Stimulated activated CD8-positive, alpha-beta memory T cell treated with anti-CD3 and anti-CD28 coated beads, Interleukin-7, amount 100 ng/mL, for 4 hours (primary cell): ENCODE measurements at places on chromosomes 4 and X.

DNA sequence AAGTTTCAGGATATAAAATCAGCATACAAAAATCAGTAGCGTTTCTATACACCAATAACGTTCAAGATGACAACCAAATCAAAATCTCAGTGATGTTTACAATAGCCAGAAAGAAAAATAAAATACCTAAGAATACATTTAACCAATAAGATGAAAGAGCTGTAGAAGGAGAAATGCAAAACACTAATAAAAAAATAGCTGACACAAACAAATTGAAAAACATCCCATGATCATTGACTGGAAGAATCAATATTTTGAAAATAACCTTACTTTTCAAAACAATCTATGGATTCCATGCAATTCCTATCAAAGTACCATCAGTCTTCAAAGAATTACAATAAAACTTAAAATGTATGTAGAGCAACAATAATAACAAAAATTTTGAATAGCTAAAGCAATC is 1096.3 kb downstream of the FAT4 start:
- no peak for DNase-seq

- DNase-seq, result no peak
Observed at GRCh38 chrX:107804427-107804826, 21.2 kb upstream of the MID2 start.

GRCh38 chrX:11266573-11267003 is 26.6 kb upstream of the AMELX start:
- no peak for DNase-seq

- no peak for DNase-seq
Observed at GRCh38 chrX:110242371-110242770, 75.5 kb downstream of the AMMECR1 start.

GRCh38 chr4:146401274-146401673 is 120.5 kb downstream of the SLC10A7 start:
- no peak for DNase-seq

- no peak for DNase-seq
Observed at GRCh38 chrX:40333344-40333743, 235.6 kb upstream of the BCOR start.

- no peak for DNase-seq
Observed at GRCh38 chrX:37060999-37061398, 52.8 kb downstream of the FAM47C start.

DNA sequence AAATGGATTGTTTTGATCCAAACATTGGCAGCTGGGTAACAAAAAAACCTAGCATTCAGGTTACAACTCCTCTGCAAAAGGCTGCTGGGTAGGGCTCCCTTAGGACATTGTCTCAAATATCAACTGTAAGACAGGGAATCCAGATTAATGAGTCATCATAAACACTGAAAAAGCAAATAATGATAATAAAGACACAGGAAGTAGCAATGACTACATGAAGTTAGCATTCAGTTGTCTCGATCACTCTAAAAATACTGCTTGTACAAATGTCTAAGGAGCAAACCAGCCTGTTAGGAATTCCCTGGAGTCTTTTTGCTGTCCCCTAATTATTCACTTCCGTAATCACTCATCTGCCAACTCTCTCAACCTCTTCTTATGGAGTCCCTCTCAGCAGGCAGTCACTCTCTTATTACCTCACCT is 259.2 kb downstream of the GPC3 start:
- no peak for DNase-seq

DNA sequence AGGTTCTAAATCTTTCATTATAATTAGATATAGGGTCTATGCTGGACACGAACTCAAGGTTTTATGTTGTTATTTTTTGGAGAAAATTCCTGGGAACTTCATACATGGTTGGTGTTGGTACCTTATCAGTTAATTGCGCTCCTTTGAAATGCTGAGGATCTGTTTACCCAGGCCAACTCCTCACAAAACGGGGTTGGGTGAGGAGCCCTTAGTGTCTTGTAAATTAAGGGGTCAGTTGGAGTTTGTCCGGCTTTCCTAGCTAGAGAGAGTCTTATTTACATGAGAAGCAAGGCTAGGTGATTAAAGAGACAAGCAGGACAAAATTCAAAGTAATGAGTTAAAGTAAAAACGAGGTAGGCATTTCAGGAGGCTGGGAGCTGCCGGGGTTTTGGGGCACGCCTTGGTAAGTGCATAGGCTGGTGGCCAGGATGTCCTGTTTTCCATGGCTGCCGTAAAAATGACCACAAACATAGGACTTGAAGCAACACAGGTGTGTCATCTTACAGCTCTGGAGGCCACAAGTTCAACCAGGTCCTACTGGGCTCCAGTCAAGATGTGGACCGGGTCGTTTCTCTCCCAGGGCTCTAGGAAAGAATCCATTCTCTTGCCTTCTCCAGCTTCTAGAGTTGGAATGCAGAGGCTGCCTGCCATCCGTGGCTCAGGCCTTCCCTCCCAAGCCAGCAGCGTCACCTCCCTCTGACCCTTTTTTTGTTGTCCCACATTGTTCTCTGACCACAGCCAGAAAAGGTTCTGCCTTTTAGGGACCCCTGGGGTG is 19.8 kb downstream of the PSAPL1 start:
- DNase-seq, result no peak

DNA sequence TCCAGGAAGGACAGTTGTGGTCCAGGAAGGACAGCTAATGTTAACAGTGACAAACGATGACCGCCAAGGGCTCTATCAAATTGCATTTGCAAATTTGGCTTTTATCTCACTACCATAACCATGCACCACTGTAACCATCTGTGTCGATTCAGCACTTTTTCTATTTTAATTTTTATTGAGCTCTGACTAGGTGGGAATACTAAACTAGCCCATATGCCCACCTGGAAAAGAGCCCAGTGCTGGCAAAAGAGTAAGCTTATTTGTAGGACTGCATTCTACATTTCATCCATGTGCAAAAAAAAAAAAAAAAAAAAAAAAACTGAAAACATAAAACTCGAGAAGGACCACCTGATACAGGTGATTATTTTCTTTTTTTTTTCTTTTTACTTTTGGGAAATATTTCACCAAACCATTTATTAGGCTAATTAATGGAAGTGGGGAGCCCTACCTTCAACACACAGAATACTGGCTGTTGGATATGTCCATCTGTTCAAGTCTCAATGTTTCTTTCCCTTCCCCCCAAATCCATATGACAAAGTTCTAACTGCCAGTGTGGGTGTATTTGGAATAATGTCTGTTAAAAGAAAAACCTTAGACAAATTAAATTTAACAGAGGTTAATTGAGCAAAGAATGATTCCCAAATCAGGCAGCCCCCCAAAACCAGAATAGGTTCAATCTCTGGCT is 99.5 kb upstream of the MXRA5 start:
- DNase-seq, result no peak

- DNase-seq, result no peak
Observed at GRCh38 chr4:41221850-41222645, 7.7 kb upstream of the APBB2 start.

GRCh38 chr4:55336138-55337034 is 9.7 kb upstream of the SRD5A3 start:
- DNase-seq, result no peak

DNA sequence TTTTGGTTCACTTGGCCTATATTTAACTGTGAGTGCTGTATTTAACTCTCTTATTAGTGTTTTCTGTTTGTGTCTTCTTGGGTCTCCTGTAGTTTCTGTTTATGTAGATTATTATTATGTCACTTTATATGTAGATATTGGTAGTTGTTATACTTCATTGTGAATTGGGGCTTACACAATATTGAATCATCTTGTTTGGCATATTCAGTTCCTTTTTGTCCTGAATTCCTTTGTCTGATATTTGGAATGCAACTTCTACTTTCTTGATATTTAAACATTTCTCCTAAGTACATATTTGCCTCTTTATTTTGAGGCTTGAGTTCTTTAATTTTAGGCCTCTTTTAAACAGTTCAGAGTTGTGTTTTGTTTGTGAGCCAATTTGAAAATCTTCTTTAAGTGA is 544.8 kb upstream of the ADGRL3 start:
- no peak for DNase-seq

- DNase-seq, result no peak
Observed at GRCh38 chrX:24148535-24149350, 786 bp upstream of the ZFX start.

- no peak for DNase-seq
Observed at GRCh38 chr4:1676605-1677525, 7.2 kb downstream of the FAM53A start.

GRCh38 chrX:136858007-136858756 is 22.3 kb downstream of the RBMX start:
- DNase-seq, result no peak

- no peak for DNase-seq
Observed at GRCh38 chr4:83832110-83832825, 296.4 kb downstream of the GPAT3 start.

- no peak for DNase-seq
Observed at GRCh38 chrX:31543634-31544033, 471.8 kb upstream of the FTHL17 start.

DNA sequence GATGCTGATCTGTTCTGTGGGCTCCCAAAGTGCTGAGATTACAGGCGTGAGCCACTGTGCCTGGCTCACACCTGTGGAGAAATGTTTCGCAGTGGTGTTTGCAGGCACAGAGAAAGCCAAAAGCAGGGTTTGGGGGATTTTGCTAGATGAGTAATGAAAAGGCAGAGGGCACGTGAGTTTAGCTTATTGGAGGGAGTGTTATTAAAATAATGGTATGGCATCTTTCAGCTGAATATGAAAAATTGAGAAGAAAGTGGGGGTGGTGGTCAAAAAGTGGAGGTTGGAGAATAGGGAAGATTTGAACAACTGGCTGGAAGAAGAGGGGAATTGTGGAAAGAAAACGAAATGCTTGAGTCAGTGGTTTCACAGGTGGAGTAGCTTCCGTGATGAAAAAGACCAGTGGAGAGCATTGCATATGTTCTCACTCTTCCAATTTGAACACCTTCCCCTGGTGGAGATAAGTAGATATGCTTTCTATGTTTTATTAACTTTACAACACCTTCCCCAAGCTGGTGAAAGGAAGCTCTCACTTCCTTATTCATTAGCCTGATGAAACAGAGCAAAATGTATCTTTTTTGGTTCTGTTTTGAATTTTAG is 1.1 kb upstream of the CHST7 start:
- DNase-seq, result no peak

DNA sequence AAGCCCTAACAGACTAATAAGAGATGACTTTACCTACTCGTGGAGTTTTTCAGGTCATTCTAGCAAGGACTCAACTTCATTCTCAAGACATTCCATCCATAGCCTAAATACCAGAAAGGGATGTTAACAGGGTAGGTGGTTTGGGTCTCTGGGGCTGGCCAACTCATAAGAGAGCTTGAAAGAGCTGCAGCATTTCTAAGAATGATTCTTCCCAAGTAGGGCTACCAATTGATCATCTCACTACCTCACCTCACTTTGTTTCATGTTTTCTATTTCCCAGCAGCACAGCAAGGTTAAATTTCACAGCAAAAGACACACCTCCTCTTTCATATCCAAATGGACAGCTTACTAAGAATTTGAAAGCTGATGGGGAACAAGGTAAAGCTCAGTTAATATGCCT is 614.8 kb upstream of the DIPK2B start:
- DNase-seq, result no peak

- no peak for DNase-seq
Observed at GRCh38 chr4:184168406-184169019, 49.2 kb downstream of the ENPP6 start.

DNA sequence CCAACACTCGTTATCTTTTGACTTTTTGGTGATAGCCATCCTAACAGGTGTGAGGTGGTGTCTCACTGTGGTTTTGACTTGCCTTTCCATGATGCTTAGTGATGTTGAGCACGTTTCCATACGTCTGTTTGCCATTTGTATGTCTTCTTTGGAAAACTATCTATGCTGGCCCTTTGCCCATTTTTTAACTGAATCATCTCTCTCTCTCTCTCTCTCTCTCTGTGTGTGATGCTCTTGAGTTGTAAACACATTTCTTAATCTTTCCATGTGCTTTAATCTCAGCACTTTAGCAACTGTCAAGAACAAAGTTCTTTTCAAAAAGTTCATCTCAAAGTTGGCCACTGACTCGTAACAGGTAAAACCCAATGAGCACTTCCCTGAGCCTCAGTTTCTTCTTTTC is 10.5 kb downstream of the SORBS2 start:
- DNase-seq, result no peak

DNA sequence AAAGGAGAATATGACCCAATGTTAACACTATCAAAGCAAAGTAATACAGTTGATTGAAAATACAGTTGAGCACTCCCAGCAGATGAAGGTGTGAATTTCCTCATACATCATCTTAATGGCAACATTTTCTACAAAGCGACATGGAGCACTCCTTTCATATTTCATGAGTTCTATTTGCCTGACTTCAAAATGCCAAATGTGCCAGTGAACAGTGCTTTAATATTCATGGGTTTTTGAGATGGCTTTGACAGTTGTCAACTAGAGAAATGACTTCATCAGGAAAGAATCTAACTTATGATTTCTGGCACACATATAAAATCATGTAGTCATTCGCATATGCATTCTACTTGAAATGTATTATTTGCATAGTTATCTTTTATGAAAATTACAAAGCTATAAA is 222.4 kb downstream of the GALNTL6 start:
- DNase-seq, result no peak

GRCh38 chr4:4726051-4726450 is 133.4 kb upstream of the MSX1 start:
- DNase-seq, result no peak

DNA sequence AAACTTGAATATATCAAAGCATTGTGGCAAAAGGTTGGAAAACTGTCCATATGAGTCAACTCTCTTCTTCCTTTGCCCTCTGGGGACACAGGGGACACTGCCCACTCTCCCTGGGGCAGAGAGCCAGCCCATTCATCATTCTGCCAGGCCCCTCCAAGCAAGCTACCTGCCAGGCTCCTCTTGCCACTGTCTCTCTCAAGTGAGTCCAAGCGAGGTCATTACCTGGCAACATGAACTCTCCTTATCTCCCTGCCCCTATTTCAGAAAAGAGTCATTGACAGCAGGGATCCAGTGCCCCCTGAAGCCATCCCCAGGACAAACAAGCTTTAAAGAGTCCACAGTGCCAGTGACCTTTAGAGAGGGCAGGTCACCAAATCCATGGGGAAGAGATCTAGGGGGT is 312.7 kb upstream of the PPARGC1A start:
- no peak for DNase-seq

DNA sequence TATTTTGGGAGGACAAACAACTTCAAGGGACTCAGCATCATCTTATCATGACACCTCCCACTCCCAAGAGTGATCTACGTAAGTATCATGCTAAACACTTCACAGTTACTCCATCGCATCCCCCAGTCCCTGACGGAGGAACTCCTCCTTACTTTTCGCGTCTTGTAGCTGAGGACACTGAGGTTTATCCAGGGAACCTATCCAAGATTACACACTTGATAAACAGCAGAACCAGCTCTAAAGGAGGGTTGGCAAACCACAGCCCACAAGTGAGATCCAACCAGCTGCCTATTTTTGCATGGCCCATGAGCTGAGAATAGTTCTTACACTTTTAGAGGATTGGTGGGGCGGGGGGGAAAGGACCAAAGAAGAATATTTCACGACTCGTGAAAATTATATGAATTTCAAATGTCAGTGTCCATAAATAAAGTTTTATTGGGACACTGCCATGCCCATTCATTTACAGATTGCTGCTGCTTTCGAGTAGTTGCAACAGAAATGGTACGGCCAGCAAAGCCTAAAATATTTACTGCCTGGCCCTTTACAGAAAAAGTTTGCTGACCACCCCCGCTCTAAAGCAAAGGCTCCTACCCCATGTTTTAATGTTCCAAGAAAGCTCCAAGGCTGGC is 47.8 kb downstream of the SEPSECS start:
- DNase-seq, result no peak
